ENCODE measurements at places on chromosomes 7 and 10.

DNA sequence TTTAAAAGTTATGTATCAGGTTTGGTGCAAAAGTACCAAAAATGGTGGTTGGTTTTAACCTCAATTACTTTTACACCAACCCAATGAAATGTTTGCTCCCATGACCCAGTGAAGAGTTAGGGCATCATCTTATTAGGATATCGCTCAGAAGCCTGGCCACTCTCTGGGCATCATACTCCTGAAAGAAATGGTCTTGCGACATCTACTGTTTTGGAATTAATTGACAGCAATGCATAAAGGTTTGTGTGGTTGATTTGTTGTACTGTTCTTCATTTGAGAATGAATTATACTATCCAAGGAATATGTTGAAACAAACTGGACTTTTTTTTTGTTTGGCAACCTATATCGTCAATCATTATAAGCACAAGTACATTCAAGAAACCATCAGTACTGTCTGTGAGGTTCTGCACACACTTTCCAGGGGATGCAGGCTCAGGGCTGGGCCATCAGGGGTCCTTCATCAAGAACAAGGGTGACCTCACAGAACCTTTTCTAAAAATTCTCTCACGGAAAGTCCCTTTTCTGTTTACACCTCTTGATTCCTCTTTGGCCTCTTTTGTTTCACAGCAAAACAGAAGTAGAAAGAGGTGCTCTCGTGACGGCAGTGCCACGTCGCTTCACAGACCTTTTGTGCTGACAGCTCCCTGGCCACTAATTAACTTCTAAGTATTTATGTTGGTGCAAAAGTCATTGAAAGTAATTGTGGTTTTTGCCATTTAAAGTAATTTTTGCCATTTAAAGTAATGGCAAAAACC lies 117.2 kb upstream of the KLF6 start:
- DNase-seq: peak; percentile 40

DNA sequence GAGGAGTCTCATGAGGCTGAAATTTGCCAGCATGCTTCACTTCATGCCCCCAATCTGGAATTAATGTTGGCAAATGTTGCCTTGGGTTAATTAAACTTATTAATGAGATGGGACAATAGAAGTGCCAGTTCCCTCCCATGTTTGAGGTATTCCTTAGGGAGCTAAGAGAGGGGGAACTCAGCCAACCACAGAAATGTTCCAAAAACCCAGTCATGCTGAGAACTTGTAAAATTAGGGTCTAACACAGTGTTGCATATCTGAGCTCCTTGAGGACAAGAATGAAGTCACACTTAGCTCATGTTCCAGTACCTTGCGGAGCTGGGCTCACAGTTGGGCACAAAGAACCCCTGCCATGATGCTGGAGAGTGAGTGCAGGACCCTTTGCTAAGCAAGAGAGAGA lies 89.4 kb downstream of the OAT start:
- no peak for DNase-seq

DNA sequence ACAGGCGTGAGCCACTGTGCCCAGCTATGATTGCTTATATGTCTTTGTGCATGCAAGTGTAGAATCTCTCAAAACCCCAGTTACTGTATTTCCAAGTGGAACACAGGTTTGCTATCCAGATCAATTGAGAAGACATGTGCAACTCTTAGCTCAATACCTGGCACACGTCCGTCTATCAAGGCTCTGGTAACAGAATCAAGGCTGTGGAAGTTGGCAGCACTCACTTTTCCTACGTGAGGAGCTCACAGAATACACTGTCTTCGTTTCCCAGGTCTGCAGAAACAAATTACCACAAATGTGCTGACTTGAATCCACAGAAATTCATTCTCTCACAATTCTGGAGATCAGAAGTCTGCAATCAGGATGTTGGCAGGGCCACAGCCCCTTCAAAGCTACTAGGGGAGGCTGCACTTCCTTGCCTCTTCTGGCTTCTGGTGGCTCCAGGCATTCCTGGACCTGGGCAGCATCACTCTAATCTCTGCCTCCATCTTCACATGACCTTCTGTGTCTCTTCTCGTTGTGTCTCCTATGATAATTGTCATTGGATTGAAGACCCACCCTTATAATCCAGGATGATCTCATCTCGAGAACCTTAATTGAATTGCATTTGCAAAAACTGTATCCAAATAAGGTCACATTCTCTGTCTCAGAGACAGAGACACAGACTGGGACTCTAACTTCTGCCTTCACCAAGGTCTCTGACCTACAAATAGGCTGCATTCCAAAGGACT lies 84.8 kb upstream of the C7orf33 start:
- DNase-seq: no peak

DNA sequence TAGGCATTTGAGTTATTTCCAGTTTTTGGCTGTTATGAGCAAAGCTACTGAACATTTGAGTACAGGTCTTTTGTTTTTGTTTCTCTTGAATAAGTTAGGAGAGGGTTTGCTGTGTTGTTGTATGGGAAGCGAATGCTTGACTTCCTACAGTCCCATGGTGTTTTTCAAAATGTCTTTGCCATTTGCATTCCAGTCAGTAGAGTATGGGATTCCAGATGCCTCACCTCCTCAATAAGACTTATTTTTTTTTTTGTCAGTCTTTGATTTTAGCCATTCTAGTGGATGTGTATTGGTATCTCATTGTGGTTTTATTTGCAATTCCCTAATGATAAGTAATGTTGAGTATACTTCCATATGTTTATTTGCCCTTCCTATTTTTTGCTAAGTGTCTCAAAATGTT lies 19.4 kb downstream of the CDK13 start:
- no peak for DNase-seq

DNA sequence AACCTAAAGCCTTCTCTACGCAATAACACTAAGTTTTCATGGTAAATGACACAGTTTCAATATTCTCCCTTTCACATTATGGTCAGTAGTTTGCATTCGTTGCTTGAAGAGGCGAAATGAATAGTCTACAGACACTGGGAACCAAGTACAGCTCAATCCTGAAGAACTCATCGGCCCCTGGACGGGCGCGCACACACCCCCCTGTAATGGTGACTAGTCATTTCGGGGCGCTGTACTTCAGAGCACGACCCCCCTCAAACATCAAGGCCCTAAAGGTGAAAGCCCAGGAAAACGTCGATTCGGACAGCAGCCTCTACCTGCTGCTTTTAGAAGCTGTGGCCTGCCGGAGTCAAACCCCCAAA lies 1.0 kb downstream of the NT5C2 start:
- DNase-seq: peak; percentile 4

DNA sequence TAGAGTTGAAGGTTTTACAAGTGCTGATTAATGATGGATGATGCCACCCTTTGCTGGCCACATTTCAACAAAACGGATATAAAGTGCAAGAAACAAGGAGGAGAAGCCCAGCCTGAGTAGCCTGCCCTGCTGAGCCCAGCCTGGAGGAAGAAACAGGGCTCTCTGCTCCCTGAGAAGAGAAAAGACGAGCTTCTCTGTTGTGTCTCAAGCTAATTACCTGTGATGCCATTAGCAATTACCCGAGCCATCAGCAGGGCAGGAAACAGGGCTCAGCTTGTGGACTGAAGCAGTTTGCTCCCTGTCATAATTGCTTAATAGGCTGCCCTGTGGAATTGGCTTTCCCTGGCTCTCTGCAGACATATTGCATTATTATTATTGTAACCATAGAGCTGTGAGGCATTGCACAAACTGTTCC lies 709.3 kb upstream of the AUTS2 start:
- no peak for DNase-seq

DNA sequence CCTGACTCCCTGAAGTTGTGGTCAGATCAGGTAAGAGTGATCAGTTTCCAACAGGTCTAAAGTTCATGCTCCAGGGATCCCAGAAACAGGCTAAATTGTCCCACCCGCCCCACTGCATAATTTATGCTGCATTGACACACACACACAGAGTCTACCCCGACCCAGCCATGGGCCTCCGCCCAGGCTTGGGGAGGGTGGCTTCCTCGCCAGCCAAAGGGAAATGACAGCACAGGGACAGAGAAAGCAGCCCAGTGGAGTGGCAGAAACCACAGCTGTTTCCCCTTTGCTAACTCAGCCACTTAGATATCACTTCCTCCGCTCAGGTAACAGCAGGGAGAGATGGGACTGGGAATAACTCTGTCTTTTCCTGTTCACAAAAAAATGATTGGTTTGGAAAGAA lies 9.4 kb downstream of the SH3PXD2A start:
- DNase-seq: peak; percentile 21
